ENCODE measurements at places on chromosomes 6 and 20.

GRCh38 chr6:169099411-169100202 is 154.0 kb downstream of the THBS2 start:
- no peak for DNase-seq

DNA sequence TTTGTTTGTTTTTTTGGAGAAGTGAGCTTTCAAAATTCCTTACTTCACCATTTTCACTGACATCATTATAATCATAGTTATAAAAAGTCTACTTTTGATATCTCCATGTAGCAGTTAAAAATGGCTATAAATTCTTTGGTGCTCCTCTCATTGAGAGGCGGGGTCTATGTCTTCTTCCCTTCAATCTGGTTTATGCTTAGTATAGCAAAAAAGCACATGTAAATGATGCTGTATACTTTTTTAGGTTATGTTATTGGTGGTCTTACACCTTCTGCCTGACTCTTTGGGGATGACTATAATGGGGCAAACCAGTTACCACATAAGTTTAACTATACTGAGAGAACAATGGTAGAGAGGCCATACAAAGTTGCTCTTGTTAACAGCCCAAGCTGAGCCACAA is 289.6 kb downstream of the EPM2A start:
- no peak for DNase-seq

DNA sequence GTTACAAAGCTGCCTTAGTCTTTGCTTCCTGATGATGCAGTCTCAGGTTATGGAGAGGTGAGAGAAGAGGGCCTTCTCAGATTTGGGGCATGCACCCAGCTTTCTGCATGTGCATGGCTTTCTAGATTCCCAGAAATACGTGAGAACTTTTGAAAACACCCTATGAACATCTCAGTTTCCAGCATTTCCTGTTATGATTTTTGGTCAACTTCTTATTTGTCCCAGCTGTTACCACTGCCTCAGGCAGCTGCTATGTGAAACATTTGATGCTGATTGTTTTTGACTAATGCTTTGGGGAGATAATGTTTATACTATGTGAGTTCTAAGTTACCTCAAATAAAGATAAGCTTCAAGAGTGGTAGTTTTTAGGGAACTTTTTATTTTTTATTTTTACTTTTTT is 9.5 kb upstream of the SNAP25 start:
- DNase-seq, result no peak

DNA sequence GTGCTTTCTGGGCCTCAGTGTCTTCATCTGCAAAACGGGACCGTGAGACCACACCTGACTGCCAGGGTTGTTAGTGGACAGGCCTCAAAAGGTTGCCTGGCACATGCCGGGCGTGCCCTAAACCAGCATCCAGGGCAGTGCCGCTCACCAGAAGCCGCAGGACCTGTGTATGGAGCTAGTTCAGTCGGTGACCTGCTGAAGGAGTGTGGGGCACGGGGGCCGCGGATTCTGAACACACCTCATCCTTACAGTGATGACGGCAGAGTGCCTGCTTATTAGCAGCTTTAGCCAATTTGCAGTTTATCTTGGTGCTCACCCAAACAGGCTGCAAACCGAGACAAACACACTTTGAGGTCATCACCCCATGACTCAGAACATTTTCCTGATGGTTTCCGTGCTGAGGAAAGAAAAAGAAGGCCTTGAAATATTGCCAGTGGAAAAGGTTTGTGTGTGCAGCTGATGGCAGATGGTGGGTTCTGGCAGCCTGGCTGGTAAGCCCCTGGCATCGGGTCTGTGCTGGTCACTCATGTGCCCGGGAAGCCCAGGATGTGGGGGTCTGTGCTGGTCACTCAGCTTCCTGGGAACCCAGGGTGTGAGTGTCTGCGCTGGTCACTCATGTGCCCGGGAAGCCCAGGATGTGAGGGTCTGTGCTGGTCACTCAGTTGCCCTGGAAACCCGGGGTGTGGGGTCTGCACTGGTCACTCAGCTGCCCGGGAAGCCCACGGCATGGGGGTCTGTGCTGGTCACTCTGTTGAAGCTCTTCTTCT is 153.8 kb downstream of the ERMARD start:
- no peak for DNase-seq

DNA sequence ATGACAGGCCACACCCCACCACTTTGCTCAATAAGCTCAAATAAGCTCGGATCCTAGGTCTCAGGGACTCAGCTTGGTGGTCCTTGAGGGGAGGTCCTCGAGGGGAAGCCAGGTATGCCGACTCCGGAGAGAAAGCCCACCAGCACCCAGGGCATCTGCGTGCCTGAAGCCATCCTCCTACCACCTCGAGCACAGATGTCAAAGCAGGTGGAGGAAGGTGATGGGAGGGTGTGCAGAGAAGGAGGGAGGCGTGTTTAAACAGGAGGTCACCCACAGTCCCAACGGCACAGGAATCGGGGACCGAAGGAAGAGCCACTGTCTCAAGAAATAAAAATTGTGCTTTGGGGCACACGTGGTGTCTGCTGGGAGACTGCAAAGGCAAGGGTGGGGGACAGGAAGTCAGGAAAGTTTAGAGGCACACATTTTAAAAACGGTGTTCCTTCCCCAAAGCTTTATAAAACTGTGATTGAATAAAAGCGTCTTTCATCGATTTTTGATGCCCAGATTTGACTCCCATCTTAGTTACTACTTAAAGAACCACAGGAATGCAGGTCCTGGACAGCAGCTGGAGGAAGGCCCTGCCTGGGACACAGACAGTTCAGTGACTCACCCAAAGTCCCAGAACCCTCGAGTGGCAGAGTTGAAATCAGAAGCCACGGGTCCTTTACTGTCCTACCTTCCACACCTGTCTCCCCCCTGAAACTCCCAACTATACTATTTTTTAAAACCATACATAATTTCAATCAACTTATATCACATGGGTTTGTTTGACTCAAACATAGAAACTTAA is 221.0 kb upstream of the PDE10A start:
- no peak for DNase-seq

DNA sequence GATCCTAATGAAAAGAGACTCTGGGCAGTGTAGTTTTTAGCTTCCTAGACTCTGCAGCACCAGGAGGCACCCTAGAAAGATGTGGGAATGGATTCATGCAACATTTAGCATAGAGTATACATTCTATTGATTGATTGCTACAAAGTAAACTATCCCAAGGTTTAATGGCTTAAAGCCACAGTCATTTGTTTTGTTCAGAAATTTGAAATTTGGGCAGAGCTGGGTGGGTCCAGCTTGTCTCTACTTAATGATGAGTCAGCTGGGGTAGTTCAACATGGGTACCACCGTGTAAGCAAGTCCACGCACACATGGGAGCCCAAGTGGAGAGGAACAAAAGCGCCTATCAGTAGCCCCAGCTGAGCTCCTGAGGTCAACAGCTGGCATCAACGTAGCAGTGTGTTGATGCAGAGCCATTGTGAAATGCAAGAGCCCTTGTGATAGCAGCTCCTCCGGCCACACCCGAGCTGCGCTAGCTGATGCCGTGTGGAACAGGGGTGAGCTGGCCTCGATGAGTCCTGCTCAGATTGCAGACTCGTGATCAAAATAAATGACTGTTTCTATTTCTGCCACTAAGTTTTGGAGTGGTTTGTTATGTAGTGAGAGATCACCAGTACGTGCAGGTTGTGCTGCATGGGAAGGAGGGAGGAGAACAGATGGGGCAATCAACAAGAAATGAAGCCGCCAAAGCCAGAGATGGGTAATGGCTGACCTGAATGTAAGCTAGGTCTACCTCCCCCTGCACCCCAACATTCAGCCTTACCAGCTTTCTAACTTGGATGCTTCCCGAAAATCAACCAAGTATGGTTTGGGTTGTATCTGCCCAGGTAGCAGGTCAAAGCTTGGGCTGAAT is 45.7 kb upstream of the TRAF3IP2 start:
- no peak for DNase-seq

DNA sequence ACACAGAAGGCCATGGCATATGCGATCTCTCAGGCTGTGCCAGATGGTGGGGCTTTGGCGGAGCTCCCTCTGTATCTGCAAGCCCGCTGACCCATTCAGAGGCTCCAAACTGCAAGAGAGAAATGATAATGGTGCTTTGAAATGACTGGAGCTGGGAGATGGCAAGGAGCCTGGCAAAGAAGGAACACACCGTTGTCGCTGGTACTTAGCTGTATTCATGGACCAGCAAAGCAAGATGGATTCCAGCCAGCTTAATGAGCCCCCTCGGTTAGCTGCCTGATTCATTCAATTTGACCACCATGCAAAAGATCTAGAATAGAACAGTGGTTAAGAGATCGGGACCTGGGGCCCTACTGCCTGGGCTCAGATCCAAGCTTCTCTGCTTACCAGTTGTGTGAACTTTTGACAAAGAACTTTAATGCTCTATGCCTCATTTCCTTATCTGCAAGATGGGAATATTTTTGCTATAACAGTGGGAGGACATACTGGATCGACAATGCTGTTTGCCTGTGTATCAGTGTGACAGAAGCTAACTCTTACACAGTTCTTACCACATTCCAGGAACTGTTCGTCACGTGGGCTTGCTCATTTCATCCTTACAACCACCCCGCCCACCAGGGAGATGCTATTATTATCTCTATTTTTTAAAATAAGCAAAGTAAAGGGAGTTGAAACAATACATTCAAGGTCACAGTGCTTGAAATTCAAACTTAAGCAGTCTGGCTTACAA is 317.8 kb upstream of the SULF2 start:
- no peak for DNase-seq

DNA sequence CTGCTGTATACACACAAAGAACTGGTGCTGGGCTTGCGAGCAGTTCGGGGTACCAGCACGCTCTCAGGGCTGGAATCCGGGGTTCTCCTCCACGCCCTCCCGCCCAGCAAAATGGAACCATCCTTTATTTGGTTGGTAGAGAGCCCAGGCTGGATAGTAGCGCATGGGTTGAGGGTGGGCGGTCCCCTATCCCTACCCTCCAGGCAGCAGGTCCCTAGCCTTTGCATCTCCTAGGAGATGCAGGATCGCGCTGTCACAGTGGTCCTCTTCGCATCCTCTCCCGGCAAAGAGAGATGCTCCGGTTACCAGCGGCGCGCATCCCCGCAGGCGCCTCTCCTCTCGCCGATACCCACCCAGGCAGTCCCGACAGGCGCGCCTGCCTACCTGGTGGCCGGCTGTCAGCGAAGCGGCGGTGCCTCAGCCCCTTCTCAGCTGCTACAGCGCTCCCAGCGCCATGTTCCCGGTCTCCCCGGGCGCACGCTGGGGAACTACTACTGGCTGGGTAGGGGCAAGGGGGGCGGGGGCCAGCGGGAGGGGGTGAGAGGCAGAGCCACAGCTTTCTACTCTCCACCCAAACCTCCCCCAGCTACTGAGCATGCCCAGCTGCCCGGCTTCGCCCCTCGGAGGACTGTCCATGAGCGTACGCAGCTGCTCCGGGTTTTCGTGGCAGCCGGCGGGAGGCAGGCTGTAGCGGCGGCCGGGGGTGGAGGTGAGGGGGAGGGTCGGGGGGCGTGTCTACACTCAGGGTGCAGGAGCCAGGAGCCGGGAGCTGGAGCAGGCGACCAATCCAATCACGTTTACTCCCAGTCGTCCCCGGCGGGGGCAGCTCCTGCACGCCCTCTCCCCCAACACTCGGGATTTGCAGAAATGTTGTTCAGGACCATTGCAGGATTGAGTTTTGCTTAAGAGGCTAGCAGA is at the start of gene PAK5:
PAK5 (minus strand) TSS at position 699 of the 918 bp plus-strand sequence. CDS start 194,748 bp downstream, outside the sequence.
- no peak for DNase-seq

DNA sequence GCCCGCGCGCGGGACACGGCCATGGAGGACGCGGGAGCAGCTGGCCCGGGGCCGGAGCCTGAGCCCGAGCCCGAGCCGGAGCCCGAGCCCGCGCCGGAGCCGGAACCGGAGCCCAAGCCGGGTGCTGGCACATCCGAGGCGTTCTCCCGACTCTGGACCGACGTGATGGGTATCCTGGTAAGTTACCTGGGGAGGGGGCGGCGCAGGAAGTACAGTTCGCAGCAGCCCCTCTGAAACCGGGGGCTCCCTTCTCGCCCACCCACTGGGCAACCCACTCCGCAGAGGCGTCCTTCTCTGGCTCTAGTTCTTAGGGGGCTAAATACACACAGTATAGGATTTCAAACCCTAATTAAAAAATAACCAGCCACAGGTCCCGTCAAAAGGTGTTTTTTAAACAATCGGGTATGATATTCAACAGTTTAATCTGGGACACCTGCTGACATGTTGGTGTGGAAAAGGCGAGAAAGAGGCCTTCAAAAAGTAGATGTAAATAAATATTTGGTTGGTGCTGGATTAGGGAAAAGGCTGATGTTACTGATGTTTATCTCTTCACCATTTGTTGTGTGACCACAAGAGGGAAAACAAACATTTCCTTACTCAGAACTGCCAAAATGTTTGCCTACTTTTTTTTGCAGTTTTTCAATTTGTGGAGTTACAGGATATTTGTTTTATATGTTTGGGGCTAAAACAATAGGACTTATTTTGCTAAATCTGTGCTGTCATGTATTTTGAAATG is 577 bp downstream of the SASH1 start:
- DNase-seq, result no peak

DNA sequence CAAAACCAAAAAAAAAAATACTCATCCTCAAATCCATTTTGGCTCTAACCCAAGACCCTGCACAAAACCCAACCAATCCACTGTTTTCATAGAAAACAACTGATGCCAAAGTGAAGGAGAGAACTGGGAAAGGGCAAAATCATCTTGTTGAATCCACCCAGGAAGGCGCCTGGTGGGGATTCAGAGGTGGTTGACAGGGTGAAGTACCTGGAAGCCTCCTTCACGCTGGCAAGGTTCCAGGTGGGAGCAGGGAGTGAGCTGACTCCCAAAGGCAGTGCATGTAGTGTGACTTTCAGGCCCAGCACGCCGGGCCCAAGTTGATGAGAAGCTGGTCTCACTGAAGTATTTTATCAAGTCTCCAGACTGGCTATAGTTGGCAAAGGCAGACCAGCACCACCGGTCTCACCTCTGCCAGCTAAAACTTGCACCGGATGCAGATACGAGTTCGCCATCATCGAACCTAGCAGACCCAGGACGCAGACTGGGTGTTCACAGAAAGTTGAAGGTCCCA is 16.5 kb downstream of the PPP1R10 start:
- no peak for DNase-seq

GRCh38 chr20:57178582-57179111 is 87.8 kb downstream of the BMP7 start:
- no peak for DNase-seq

DNA sequence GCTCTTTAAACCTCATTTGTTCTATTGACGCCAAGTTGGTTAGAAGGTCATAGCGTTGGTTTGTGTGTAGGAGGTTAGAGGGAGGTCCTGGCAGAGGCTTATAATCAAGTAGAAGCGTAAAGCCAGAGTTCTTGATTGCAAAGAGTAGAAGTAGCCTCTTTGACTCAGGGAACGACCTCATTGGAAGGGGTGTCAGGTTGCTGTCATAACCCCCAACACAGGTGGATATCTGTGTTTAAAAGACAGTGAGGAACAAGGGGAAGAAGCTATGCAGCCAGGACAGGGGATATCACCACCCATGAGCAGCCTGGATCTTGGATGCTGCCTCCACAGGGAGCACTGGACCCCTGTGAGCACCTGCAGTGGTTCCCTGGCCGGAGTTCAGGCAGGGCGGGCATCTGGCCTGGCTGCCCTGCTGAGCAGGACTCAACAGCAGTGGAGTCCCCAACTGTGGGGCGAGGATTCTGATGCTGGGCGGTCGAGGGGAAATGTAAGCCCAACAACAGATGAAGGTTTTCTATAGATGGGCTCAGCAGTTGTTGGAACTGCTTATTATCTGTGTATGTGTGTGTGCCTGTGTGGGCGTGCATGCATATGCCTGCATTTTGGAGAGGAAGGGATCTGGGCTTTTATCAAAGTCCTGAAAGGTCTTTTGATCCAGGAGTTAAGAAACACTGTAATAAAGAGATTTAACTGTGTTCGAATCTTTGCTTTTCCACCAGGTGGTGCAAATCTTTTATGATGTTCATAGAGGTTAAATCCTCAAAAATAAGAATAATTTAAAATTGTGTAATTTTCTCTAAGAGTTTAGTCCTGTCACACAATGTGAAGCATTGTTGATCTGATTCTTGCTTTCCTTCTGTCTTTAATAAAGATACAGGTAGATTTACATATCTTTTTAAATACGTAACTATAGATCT is 27.7 kb downstream of the HIVEP1 start:
- no peak for DNase-seq
